Left lobe of liver (tissue), 2 donors: ENCODE measurements at places on chromosomes 6 and 20. TPM values are rescaled to one million over a fixed set of nuclear protein-coding genes. Genes with fewer than 3 reads are reported as not detected.

ZNF311 gene
- 0.68 TPM for total RNA-seq

SRMS gene
- total RNA-seq, result not detected

OR2H1 gene
- not detected for total RNA-seq

CCN6 gene
- not detected for total RNA-seq

IMPG1 gene
- not detected for total RNA-seq

NMBR gene
- not detected for total RNA-seq

TTK gene
- 0.28 TPM for total RNA-seq

ADGB gene
- total RNA-seq, result not detected

CALHM5 gene
- total RNA-seq, result 0.20 TPM

MATN4 gene
- total RNA-seq, result not detected
